Cardiac ventricle fibroblast (primary cell): ENCODE measurements at places on chromosomes 5 and 9. TPM values are rescaled to one million over a fixed set of nuclear protein-coding genes. Genes with fewer than 3 reads are reported as not detected.

FRRS1L gene
- 0.10 and 0.25 TPM in 2 replicates for total RNA-seq

DAB2IP gene
- total RNA-seq: 4.7 and 5.8 TPM in 2 replicates

CYLC2 gene
- total RNA-seq: not detected in 2 replicates

PCSK5 gene
- total RNA-seq: 5.1 and 6.0 TPM in 2 replicates

BTNL9 gene
- total RNA-seq: 0.19 and 0.34 TPM in 2 replicates

FBXO10 gene
- 4.7 and 5.2 TPM in 2 replicates for total RNA-seq

HMMR gene
- total RNA-seq: 2.3 and 2.9 TPM in 2 replicates

FBP1 gene
- not detected in 2 replicates for total RNA-seq

PDZD2 gene
- total RNA-seq: 3.7 and 6.8 TPM in 2 replicates

SPINK6 gene
- 1.1 and 1.2 TPM in 2 replicates for total RNA-seq

UGT3A2 gene
- total RNA-seq: not detected in 2 replicates

ANKRD31 gene
- under 0.01 and 0.05 TPM in 2 replicates for total RNA-seq

ST8SIA4 gene
- total RNA-seq: 0.68 and 4.1 TPM in 2 replicates

IFNA10 gene
- not detected in 2 replicates for total RNA-seq

NXNL2 gene
- not detected in 2 replicates for total RNA-seq

LHX3 gene
- total RNA-seq: not detected in 2 replicates

MEIKIN gene
- total RNA-seq: 0.12 TPM in 1 of 2 replicates, not detected in the other

ADAMTSL2 gene
- 5.8 and 6.8 TPM in 2 replicates for total RNA-seq

GRM6 gene
- not detected in 2 replicates for total RNA-seq

CARD19 gene
- 56.8 and 59.7 TPM in 2 replicates for total RNA-seq

COL5A1 gene
- 582 and 650 TPM in 2 replicates for total RNA-seq

STPG3 gene
- not detected in 2 replicates for total RNA-seq

UAP1L1 gene
- total RNA-seq: 6.0 and 9.9 TPM in 2 replicates

C9orf153 gene
- 0.39 TPM in 1 of 2 replicates, not detected in the other for total RNA-seq

FCN1 gene
- not detected in 2 replicates for total RNA-seq

DNAI1 gene
- total RNA-seq: not detected in 2 replicates

PCDHB12 gene
- 0.29 and 0.56 TPM in 2 replicates for total RNA-seq

KIF4B gene
- total RNA-seq: not detected in 2 replicates

ZDHHC12 gene
- total RNA-seq: 27.4 and 36.9 TPM in 2 replicates

C5orf52 gene
- total RNA-seq: not detected in 2 replicates

PAPPA gene
- 78.9 and 80.3 TPM in 2 replicates for total RNA-seq

PROB1 gene
- 1.2 and 2.1 TPM in 2 replicates for total RNA-seq

STC2 gene
- total RNA-seq: 97.7 and 161 TPM in 2 replicates

LCN12 gene
- not detected in 2 replicates for total RNA-seq

SLC25A25 gene
- 8.0 and 12.2 TPM in 2 replicates for total RNA-seq

CEP72 gene
- total RNA-seq: 0.94 and 1.1 TPM in 2 replicates

TMEM215 gene
- not detected in 2 replicates for total RNA-seq

DYNC2I2 gene
- 16.5 and 18.5 TPM in 2 replicates for total RNA-seq

KLF9 gene
- total RNA-seq: 56.8 and 65.2 TPM in 2 replicates

PTPRD gene
- total RNA-seq: 9.4 and 19.8 TPM in 2 replicates

OLFM1 gene
- total RNA-seq: 3.7 and 5.4 TPM in 2 replicates

DMGDH gene
- total RNA-seq: 1.1 and 2.2 TPM in 2 replicates

MCTP1 gene
- total RNA-seq: 1.9 and 2.2 TPM in 2 replicates

SH3GLB2 gene
- total RNA-seq: 15.3 and 16.7 TPM in 2 replicates

SLC34A3 gene
- total RNA-seq: not detected in 2 replicates

PCDHB6 gene
- total RNA-seq: 0.06 and 0.39 TPM in 2 replicates

PRUNE2 gene
- total RNA-seq: 12.7 and 15.6 TPM in 2 replicates
